Natural killer cell (primary cell): ENCODE measurements at places on chromosomes 6 and 20.
A peak's percentile ranks its signal among the peaks of the same experiment; 100 is the strongest.

- no peak overlapping the region for H3K4me3 ChIP-seq
- H3K27ac ChIP-seq = no peak overlapping the region
- no peaks in the 10 kb centered on the region for H3K4me1 ChIP-seq
- no peaks in the 10 kb centered on the region for H3K36me3 ChIP-seq
- DNase-seq = no peak
These were observed 182.4 kb upstream of the TSHZ2 start for GRCh38 chr20:52789716-52790115.

GRCh38 chr6:158763434-158764182, 55.6 kb downstream of the EZR start:
- peaks cover 80% of the 10 kb centered on the region for H3K36me3 ChIP-seq
- DNase-seq = no peak
- no peaks in the 10 kb centered on the region for H3K27me3 ChIP-seq
- H3K4me3 ChIP-seq = no peak overlapping the region
- no peaks in the 10 kb centered on the region for H3K4me1 ChIP-seq

- H3K27me3 ChIP-seq = no peaks in the 10 kb centered on the region
- peak overlapping the region; percentile 13 for H3K27ac ChIP-seq
- peaks cover 58% of the 10 kb centered on the region for H3K4me1 ChIP-seq
- peak; percentile 44 for DNase-seq
These were observed 88.2 kb downstream of the PREX1 start for GRCh38 chr20:48739395-48740291.

DNA sequence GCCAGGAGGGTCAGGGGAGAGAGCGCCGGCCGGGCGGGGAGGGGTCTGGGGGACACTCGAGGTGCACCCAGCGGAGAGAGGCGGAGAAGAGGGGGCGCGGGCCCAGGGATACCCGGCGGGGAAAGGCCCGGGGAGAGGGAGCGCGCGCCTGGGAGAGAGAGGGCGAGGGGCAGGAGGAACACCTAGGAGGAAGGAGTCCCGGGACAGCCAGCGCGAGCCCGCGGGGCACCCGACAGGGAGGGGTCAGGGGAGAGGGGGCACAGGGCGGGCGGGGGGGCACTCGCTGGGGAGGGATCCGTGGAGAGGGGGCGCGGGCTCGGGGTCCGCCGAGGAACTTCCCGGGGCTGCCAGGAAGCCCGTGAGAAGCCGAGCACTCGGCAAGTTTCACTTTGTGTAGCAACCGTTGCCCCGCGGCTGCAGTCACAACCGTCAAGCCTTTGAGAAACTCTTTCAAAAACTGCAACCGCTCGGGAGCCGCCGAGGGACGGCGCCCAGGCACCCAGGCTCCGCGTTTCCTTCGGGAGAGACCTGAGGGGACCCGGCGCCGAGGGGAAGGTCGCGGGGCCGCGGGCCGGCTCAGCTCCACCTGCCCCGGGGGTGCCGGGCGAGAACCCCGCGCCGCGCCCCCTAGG, 471 bp downstream of the EZR start:
- peak; percentile 84 for DNase-seq
- peaks cover 42% of the 10 kb centered on the region for H3K4me1 ChIP-seq
- peaks cover 10% of the 10 kb centered on the region for H3K36me3 ChIP-seq
- no peaks in the 10 kb centered on the region for H3K27me3 ChIP-seq
- peak overlapping the region; percentile 93 for H3K4me3 ChIP-seq

GRCh38 chr20:22495789-22496188, 88.6 kb downstream of the FOXA2 start:
- no peak overlapping the region for H3K27ac ChIP-seq
- H3K4me3 ChIP-seq = no peak overlapping the region
- H3K27me3 ChIP-seq = no peaks in the 10 kb centered on the region
- no peak for DNase-seq

GRCh38 chr6:65202738-65203137, 504.3 kb downstream of the EYS start:
- H3K4me1 ChIP-seq = no peaks in the 10 kb centered on the region
- H3K36me3 ChIP-seq = no peaks in the 10 kb centered on the region
- H3K4me3 ChIP-seq = no peak overlapping the region

DNA sequence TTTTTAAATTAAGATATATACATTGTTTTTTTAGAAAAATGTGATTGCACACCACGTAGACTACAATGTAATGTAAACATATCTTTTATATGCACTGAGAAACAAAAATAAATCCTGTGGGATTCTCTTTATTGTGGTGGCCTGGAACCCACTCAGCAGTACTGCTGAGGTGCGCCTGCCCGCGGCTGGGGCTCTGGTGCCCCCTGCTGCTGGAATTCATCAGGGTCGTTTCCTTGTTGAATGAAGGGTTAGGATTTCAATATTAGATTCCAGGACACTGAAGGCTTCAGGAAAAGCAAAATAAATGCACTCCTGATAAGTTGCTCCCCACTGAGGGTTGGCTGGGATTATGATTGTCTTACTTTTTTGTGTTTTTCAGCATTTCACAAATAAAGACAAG, 175.8 kb upstream of the GGTLC1 start:
- DNase-seq = peak; percentile 58
- no peak overlapping the region for H3K4me3 ChIP-seq
- H3K27me3 ChIP-seq = no peaks in the 10 kb centered on the region
- H3K4me1 ChIP-seq = peaks cover 9% of the 10 kb centered on the region
- no peak overlapping the region for H3K27ac ChIP-seq
- no peaks in the 10 kb centered on the region for H3K36me3 ChIP-seq

DNA sequence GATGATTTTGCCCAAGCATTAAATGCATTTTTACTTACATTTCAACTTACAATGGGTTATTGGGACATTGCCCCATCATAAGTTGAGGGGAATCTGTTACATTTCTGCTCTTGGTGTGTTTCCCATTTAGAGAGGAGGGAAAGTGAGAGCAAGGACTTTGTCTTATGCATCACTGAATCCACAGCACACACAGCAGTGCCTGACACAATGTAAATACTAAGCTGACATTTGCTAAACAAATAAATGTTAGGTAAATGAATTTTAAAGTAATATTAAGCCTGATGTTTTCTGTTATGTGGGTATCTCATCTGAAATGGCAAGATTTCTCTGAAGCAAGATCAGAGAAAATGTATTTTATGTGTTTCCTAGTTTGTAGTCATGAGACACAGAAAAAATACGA, 143.6 kb upstream of the STXBP5 start:
- DNase-seq = no peak
- no peaks in the 10 kb centered on the region for H3K27me3 ChIP-seq
- no peaks in the 10 kb centered on the region for H3K36me3 ChIP-seq

DNA sequence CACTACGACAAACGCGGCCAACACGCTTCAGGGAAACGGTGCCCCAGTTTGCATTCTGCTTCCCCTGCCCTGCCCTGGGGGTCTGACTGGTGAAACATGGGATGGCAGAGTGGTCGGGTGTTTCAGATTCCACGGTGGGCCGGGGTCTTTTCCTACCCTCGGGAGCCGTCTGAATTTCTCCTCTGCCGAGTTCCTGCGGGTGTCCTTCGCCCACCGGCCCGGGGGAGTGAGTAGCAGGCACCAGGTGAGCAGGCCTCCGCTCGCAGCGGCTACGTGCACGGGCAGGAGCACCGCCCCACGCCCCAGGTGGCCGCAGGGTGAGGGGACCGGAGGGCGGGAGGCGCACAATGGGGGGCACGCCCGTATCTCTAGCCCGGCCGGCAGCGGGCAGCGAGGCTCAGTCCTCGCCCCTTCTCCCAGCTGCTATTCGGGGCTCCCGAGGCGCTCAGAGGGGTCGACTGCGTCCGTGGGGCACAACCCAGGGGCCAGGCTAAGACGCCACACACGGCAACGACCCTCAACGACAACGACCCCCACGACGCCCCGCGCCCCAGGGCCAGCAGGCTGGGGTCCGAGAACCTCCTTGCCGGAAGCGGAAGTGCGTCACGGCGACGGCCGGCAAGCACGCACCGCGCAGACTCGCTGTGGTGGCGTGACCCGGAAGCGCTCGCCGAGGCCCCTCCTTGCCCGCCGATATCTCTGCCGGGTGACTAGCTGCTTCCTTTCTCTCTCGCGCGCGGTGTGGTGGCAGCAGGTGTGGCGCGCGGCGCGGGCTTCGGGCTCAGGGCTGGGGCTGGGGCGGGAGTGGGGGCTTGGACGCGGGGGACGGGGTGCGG, at the start of gene RPS21:
Gene RPS21, plus strand, starts transcription at position 721 of the 836 bp plus-strand sequence. CDS start 236 bp downstream, outside the sequence.
- H3K27ac ChIP-seq = peak within 1 kb of the TSS; percentile 97
- H3K36me3 ChIP-seq = peaks cover 23% of the 10 kb centered on the region
- peak; percentile 93 for DNase-seq
- no peaks in the 10 kb centered on the region for H3K27me3 ChIP-seq

- H3K4me1 ChIP-seq = no peaks in the 10 kb centered on the region
- H3K27ac ChIP-seq = no peak overlapping the region
- H3K27me3 ChIP-seq = no peaks in the 10 kb centered on the region
- DNase-seq = no peak
- H3K36me3 ChIP-seq = no peaks in the 10 kb centered on the region
These were observed 29.5 kb downstream of the GLP1R start for GRCh38 chr6:39077882-39078594.

DNA sequence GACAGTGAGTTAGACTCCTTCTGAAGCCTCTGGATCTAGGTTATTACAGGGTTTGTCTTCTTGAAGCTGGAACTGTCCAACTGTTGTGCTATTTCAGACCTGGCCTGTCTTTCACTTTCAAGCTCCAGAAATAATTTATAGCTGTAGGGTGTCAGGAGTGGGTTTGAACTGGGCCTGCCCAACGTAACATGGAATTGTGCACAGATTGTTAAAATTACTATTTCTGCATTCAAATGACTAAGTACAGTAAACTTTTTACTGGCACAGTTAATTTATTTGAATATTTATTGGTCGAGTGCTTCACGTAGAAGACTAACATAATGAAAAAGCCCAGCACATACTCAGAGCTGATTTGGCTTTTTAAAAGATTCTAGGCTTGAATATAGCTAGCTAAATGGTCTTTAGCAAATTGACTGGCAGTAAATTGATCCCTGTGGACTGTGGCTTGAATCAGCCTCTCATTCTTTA, 74.3 kb downstream of the ARID1B start:
- H3K27ac ChIP-seq = no peak overlapping the region
- no peak overlapping the region for H3K4me3 ChIP-seq
- H3K4me1 ChIP-seq = peaks cover 33% of the 10 kb centered on the region
- no peaks in the 10 kb centered on the region for H3K36me3 ChIP-seq
- DNase-seq = no peak
